ENCODE measurements at places on chromosomes 2 and 18. TPM values are rescaled to one million over a fixed set of nuclear protein-coding genes. Genes with fewer than 3 reads are reported as not detected.

DNA sequence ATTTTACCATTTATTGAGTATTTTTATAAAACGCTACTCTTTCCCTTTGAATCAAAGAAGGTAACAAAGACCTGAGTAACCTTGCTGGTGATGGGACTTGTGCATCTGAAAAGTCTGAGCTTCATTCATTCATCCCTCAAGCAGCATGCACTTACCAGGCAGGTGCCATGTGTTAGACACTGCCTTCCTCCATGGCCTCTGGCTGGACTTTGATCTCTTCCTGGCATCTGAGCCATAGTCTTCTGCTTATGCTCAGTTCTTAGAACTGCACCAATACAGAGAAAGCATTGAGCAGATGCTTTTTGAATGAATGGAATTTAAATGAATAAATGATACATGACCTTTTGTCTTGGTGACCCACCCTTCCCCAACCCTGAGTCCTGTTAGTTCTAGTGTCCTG lies 251.4 kb upstream of the COPS8 start:
- no peaks in the 10 kb centered on the region for H3K36me3 ChIP-seq
- no peak overlapping the region for H3K27ac ChIP-seq

Gene MROH2A
- not detected for total RNA-seq

GRCh38 chr2:28454016-28454930 lies 41.6 kb upstream of the PLB1 start:
- peaks cover 12% of the 10 kb centered on the region for H3K4me1 ChIP-seq
- peak; percentile 28 for DNase-seq
- H3K27me3 ChIP-seq: no peaks in the 10 kb centered on the region
- no peaks in the 10 kb centered on the region for H3K36me3 ChIP-seq

Gene SF3B1
- total RNA-seq: 125 TPM

- H3K4me1 ChIP-seq: no peaks in the 10 kb centered on the region
- no peak for DNase-seq
- no peaks in the 10 kb centered on the region for H3K36me3 ChIP-seq
- no peaks in the 10 kb centered on the region for H3K27me3 ChIP-seq
- H3K27ac ChIP-seq: no peak overlapping the region
- no peak overlapping the region for H3K4me3 ChIP-seq
These were observed 241.2 kb upstream of the SKOR2 start for GRCh38 chr18:47492691-47493090.

DNA sequence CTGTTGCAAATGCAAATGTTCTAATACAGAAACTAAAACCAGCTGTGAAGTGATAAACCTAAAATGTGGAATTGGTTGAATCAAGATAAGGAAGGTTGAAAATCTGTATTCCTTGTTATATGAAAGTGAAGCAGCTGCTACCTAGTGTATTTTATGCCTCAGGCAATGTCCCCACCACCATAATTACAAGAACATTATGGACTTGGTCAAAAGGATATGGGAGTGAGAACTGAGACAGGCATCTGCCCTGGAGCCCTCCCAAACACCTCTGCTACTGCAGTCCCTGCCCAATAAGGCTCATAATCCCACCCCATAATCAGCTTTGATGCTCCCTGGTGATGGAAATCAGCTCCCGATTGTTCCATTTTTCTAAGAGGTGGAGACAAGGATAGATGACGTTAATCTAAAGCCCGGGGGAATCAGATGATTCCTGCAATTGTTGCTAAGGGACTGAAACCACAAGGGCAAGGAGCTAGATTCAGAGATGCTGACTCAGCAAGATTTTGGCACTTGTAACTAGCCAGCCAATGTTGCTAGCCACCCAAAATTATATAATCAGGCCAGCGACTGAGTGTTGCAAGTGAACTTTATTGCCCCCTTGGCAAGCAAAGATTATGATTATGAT lies 69.5 kb downstream of the EVA1A start:
- H3K4me1 ChIP-seq: no peaks in the 10 kb centered on the region
- no peaks in the 10 kb centered on the region for H3K27me3 ChIP-seq
- no peak overlapping the region for H3K27ac ChIP-seq
- H3K36me3 ChIP-seq: no peaks in the 10 kb centered on the region
- H3K4me3 ChIP-seq: no peak overlapping the region
- DNase-seq: no peak

GRCh38 chr2:215680605-215681598 lies 245.0 kb upstream of the FN1 start:
- peak overlapping the region; percentile 81 for H3K27ac ChIP-seq
- DNase-seq: peak; percentile 88
- H3K4me3 ChIP-seq: peak overlapping the region; percentile 4
- no peaks in the 10 kb centered on the region for H3K27me3 ChIP-seq
- H3K36me3 ChIP-seq: no peaks in the 10 kb centered on the region
- peaks cover 29% of the 10 kb centered on the region for H3K4me1 ChIP-seq

Gene PDE6D
- 43.8 TPM for total RNA-seq

Gene AGBL5
- 14.1 TPM for total RNA-seq

Gene HAAO
- total RNA-seq: not detected

Gene IL36B
- total RNA-seq: not detected

DNA sequence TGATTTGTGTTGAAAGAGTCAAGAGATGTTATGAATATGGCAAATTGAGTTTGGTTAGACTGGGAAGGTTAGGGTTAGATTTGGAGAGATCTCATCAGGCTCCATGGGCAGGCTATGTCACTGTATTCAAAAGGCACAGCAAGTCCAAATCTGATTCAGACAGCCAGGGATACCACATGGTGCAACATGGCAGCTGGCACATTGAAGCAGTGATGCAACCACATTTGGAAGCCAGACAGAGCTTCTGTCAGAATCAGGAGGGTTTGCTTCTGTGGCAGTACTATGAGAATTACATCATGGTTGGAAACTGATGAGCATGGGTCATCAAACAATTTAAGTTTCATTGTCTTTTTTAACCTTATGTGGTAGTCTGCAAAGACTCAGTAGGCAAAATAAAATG lies 772.2 kb downstream of the SUCLG1 start:
- H3K4me3 ChIP-seq: no peak overlapping the region
- no peak for DNase-seq
- no peaks in the 10 kb centered on the region for H3K27me3 ChIP-seq
- no peak overlapping the region for H3K27ac ChIP-seq

GRCh38 chr2:162125138-162125537 lies 26.9 kb downstream of the GCG start:
- no peak overlapping the region for H3K4me3 ChIP-seq
- no peak for DNase-seq
- no peaks in the 10 kb centered on the region for H3K27me3 ChIP-seq

GRCh38 chr2:30663321-30663720 lies 143.9 kb downstream of the CAPN13 start:
- peak overlapping the region; percentile 40 for H3K27ac ChIP-seq
- H3K27me3 ChIP-seq: no peaks in the 10 kb centered on the region
- DNase-seq: no peak
- no peak overlapping the region for H3K4me3 ChIP-seq

GRCh38 chr2:20148923-20149702 lies 75.8 kb downstream of the SDC1 start:
- peaks cover 10% of the 10 kb centered on the region for H3K4me1 ChIP-seq
- H3K27me3 ChIP-seq: no peaks in the 10 kb centered on the region
- no peaks in the 10 kb centered on the region for H3K36me3 ChIP-seq
- no peak for DNase-seq

Gene OXER1
- total RNA-seq: not detected

- H3K36me3 ChIP-seq: no peaks in the 10 kb centered on the region
- no peak overlapping the region for H3K27ac ChIP-seq
- H3K4me1 ChIP-seq: no peaks in the 10 kb centered on the region
- no peak for DNase-seq
- peaks cover 56% of the 10 kb centered on the region for H3K27me3 ChIP-seq
These were observed 242.0 kb downstream of the TMEM182 start for GRCh38 chr2:103003750-103004260.

GRCh38 chr2:114128263-114128662 lies 238.4 kb downstream of the ACTR3 start:
- no peak overlapping the region for H3K4me3 ChIP-seq
- peaks cover 26% of the 10 kb centered on the region for H3K27me3 ChIP-seq
- no peak for DNase-seq

Gene AQP4
- total RNA-seq: not detected

- H3K36me3 ChIP-seq: no peaks in the 10 kb centered on the region
- DNase-seq: peak; percentile 12
- H3K27ac ChIP-seq: no peak overlapping the region
- H3K4me1 ChIP-seq: no peaks in the 10 kb centered on the region
These were observed 500.1 kb downstream of the ARHGAP15 start for GRCh38 chr2:143629340-143629739.

Gene APOB
- total RNA-seq: not detected

GRCh38 chr2:43207553-43208300 lies 18.7 kb downstream of the ZFP36L2 start:
- no peak overlapping the region for H3K4me3 ChIP-seq
- H3K4me1 ChIP-seq: peaks cover 9% of the 10 kb centered on the region
- no peaks in the 10 kb centered on the region for H3K27me3 ChIP-seq
- peak; percentile 44 for DNase-seq

DNA sequence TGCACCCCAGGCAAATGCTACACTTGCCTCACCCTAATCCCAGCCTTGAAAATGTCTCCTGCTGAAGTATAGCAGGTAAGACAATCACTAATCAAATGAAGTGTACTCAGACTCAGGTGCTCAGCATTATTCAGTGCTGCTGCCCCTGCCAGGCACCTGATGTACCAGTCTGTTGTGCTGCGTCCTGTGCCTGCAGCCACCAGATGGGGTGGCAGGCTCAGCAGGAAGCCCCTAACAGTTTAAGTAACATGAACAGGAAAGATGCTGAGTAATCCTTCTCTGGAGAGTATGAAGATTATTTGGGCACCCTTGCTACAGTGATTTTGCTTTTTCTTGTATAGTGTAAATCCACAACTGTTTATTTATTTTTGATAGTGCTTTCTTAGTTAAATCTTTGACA lies 69.1 kb downstream of the TACR1 start:
- peak; percentile 24 for DNase-seq
- no peak overlapping the region for H3K4me3 ChIP-seq
- no peaks in the 10 kb centered on the region for H3K4me1 ChIP-seq
- H3K36me3 ChIP-seq: no peaks in the 10 kb centered on the region
- peaks cover 9% of the 10 kb centered on the region for H3K27me3 ChIP-seq

DNA sequence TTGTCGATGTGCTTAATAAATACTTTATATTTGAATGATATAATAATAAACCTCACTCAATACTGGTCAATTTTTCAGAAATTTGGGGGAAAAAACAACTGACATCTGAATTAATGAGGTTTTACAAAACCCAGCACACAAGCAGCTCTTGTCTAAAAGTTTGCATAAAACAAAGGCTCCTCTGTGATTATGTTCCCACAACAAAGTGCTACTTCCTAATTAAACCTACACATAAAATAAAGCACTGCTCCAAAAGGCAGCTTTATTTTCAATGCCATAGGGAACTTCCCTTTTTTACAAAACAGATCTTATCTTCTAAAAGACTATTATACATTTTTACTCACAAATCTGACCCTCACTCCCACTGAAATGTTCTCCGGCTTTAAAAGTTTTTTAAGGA lies 47.1 kb downstream of the LAMA1 start:
- no peak overlapping the region for H3K27ac ChIP-seq
- no peaks in the 10 kb centered on the region for H3K36me3 ChIP-seq
- no peak overlapping the region for H3K4me3 ChIP-seq
- peaks cover 92% of the 10 kb centered on the region for H3K27me3 ChIP-seq
- no peaks in the 10 kb centered on the region for H3K4me1 ChIP-seq

DNA sequence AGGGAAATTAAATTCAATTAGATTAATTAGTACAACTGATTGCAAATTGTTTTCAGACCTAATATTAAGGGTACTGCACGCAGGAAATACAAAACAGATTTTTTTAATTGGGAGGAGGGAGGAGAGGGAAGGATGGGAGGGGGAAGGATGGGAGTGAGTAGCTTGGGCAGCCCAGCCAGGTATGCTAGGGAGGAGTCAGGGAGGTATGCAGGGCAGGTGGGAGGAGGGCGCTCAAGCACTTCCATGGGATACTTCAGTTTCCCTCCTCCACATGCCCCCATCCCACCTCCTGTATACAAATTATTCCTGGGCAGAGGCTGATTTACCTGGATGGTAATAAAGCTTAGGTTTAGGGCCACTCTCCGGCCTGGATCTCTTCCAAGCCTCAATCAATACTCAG lies 76.6 kb upstream of the CAPN13 start:
- DNase-seq: no peak
- H3K36me3 ChIP-seq: no peaks in the 10 kb centered on the region
- H3K27me3 ChIP-seq: 0 out of 2 replicates have a peak, but pooled peaks cover 2% of the 10 kb centered on the region
- H3K4me1 ChIP-seq: peaks cover 6% of the 10 kb centered on the region
- no peak overlapping the region for H3K27ac ChIP-seq

Gene CELF4
- total RNA-seq: not detected

DNA sequence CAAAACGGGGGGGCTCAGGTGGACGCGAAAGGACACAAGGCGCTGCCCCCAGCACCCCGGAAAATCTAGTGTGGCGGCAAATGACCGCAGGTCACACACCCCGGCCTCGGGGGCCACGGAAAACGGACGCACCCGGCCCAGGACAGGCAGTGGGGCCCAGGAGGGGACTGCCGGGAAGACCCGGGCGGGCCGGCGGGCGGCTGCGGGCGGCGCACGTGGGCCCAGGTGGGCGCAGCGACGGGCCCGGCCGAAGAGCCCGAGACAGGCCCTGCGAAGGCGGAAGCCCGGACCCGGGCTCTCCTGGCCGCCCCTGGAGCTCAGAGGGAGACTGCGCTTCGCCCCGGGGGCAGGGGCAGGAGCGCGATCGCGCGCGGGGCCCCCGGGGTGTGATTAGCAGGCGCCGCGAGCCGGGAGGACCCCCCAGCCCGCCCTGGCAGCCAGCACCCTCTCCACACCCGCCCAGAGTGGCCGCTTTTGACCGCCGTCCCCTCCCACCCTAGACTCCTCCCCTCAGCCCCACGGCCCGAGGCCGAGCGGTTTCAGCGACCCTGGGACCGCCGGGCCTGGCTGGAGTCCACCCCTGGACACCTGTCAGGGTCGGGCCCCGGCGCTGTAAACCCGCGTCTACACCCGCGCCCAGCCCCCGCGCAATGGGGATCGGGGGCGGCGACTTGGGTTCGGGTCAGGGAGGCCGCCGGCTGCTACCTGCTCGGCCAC lies 773 bp downstream of the MBP start:
- peaks cover 48% of the 10 kb centered on the region for H3K4me1 ChIP-seq
- H3K27me3 ChIP-seq: no peaks in the 10 kb centered on the region
- peak overlapping the region; percentile 96 for H3K27ac ChIP-seq
- H3K36me3 ChIP-seq: peaks cover 16% of the 10 kb centered on the region

Data from PC-3 (cell line).